ENCODE measurements at places on chromosomes 3 and 15.

DNA sequence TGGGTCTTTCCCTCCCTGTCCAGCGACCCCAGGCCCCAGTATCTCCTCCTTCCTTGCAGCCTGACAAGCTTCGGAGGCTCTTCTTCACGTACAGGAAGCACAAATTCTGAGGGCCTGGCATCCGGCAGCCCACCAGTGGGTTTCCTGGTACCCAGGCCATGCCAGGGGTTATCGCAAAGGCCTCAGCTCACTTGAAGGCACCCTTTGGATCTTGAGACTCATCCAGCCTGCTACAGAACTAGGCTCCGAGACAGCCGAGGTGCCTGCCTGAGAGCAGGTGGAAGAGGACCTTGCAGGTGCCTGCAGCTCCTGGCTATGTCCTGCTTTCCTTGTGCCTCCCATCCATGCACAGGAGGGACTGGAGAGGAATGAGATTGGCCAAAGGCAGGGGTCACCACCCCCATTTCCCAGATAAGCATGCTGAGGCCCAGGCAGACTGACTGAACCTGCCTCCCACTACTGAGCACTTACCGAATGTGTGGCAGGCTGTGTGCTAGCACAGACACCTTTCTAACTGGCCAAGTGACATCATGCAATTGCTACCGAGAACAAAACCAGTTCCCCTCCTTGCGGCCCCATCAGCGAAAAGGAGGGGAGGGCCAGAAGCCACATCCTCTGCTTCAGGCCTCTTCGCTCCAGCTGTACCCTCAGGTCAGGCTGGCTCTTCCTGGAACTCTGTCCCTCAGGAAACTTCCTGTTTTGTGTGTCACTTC lies 11.2 kb downstream of the SH2D7 start:
- DNase-seq, result no peak

GRCh38 chr3:132183811-132184210 lies 133.4 kb upstream of the ACP3 start:
- DNase-seq, result no peak

- peak; percentile 69 for DNase-seq
Measured at GRCh38 chr3:97871186-97871585, 49.4 kb downstream of the CRYBG3 start.

GRCh38 chr3:71104121-71104541 lies 479.4 kb downstream of the FOXP1 start:
- DNase-seq, result no peak

GRCh38 chr3:141104151-141104821 lies 53.1 kb downstream of the SPSB4 start:
- no peak for DNase-seq

DNA sequence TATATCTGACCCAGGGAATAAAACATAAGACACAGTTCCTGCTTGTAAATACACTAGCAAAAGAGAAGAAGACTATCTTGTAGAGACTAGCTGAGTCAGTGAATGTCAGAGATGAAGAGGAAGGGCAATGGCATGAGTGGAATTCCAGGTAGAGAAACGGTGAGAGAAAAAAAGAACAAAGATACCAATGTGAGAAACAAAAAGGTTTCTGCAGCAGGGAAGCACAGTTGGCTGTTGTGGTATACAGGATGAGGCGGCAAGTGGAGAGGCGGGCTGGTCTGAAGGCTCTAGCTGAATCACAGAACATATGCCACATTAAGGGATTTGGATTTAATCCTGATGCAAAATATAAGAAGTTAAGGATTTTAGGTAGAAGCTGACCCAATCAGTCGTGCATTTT lies 17.1 kb upstream of the TASOR start:
- no peak for DNase-seq

DNA sequence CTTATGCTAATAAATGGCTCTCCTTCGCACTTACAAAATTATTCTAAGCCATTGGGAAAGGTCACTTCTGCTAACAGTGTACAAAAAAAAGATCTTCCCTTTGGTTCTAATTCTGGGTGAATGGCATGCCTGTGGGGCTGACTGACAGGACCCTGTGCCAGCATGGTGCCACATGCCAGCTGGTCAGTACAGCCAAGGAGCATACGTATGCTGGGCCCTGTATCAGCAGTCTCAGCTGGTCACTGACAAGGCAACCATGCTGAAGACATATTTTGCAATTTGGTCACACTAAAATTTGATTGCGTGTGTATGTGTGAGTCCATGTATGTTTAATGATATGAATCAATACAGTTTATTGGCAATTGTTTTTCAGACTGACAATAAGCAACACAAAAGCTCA lies 246.1 kb downstream of the TBL1XR1 start:
- DNase-seq, result no peak

- DNase-seq, result peak; percentile 45
Measured at GRCh38 chr3:185308126-185308754, 54.4 kb upstream of the EHHADH start.

Data from NCI-H1694 treated with DMSO at 0.1 percent for 48 hours (cell line).